ENCODE measurements at places on chromosomes 4 and X. TPM values are rescaled to one million over a fixed set of nuclear protein-coding genes. Genes with fewer than 3 reads are reported as not detected.
A peak's percentile ranks its signal among the peaks of the same experiment; 100 is the strongest.

DNA sequence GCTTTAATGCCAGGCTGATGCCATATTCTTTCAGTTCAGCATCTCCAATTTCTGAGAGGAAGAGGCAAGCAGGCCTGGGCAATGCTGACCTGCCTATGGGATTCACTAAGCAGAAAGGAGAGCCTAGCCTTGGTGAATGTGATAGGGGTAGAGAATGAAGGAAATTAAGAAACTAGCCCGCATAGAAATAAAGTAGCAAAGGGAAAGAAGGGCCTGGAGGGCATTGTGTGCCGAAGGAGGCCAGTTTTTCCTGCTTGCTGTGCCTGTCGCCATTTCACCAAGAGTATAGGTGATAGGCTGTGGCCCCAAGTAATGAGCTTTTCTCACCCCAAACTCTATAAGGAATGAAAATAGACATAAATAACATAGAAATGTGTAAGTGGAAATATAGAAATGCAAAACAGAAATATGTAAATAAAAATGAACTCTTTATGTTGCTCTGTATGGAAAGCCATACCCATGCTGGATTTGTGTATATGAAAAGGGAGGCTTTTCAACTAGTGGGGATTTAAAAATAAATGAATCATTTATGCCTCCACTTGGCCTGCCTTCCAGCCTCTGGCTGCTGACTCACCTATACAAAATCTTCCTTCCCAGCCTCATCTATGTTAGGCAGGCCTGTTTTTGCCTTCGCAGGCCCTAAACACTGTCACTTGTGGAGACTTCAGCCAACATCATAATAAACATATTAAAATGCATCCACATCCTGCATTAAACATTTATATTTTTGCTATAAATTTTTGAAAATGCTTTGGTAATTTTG, 5.1 kb upstream of the OCRL start:
- H3K4me3 ChIP-seq = no peak overlapping the region
- H3K36me3 ChIP-seq = no peaks in the 10 kb centered on the region
- H3K27ac ChIP-seq = no peak overlapping the region
- no peak for DNase-seq
- H3K27me3 ChIP-seq = no peaks in the 10 kb centered on the region

DNA sequence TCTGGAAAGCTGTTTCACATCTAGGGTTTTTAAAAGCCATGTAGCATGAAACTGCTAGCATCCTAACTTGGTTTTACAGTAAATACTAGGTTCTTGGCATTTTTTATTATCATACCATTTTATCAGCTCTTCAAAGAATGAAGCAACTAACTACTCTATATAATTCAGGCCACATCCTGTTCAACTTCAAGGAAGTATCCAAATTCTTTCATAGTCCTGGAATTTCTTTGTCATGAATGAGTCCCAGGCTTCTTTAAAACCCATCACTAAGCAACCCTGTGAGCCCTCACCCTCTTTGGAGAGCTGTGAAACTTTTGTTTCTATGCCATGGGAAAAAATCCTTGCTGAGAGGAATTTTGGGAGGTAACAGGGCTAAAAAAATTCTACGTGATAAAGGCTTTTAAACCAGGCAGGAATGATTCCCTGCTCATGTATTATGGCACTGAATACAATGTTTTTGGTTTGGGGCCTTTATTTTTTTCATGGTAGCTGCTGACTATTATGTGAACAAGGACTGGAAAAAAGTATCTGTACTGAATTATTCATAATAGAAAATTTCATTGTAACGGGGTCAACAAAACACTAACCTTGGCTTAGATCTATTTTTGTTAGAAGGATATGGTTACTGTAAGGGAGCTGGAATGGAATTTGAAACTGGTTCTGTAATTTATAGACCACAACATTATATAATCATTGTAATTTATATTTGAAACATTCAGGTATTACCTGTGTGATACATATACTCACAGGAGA, 164.9 kb downstream of the DCTD start:
- H3K4me1 ChIP-seq = peaks cover 31% of the 10 kb centered on the region
- H3K27me3 ChIP-seq = no peaks in the 10 kb centered on the region
- H3K36me3 ChIP-seq = peaks cover 8% of the 10 kb centered on the region
- DNase-seq = no peak

Gene FGF2
- polyA plus RNA-seq = 1.7 TPM

DNA sequence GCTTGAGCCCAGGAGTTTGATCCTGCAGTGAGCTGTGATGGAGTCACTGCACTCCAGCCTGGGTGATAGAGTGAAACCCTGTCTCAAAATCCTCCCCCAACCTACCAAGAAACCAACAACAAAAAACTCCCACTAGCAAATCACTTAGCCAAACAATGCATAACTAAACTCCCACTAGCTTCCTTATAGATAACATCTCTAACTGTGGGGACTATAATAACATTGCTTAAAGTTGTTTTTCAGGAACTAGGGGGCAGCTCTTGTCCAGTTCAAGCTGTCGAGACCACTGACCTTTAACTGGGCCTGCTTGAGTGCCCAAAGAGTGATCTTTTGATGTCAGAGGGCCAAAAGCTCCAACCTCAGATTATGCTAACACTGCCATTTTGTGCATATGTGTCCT, 81.7 kb downstream of the FREM3 start:
- H3K4me1 ChIP-seq = no peaks in the 10 kb centered on the region
- no peak overlapping the region for H3K4me3 ChIP-seq
- H3K27me3 ChIP-seq = peaks cover 5% of the 10 kb centered on the region
- H3K36me3 ChIP-seq = no peaks in the 10 kb centered on the region
- no peak overlapping the region for H3K27ac ChIP-seq

GRCh38 chrX:95733426-95733825, 951.2 kb upstream of the DIAPH2 start:
- H3K27me3 ChIP-seq = no peaks in the 10 kb centered on the region
- H3K36me3 ChIP-seq = no peaks in the 10 kb centered on the region
- no peaks in the 10 kb centered on the region for H3K4me1 ChIP-seq
- no peak for DNase-seq

DNA sequence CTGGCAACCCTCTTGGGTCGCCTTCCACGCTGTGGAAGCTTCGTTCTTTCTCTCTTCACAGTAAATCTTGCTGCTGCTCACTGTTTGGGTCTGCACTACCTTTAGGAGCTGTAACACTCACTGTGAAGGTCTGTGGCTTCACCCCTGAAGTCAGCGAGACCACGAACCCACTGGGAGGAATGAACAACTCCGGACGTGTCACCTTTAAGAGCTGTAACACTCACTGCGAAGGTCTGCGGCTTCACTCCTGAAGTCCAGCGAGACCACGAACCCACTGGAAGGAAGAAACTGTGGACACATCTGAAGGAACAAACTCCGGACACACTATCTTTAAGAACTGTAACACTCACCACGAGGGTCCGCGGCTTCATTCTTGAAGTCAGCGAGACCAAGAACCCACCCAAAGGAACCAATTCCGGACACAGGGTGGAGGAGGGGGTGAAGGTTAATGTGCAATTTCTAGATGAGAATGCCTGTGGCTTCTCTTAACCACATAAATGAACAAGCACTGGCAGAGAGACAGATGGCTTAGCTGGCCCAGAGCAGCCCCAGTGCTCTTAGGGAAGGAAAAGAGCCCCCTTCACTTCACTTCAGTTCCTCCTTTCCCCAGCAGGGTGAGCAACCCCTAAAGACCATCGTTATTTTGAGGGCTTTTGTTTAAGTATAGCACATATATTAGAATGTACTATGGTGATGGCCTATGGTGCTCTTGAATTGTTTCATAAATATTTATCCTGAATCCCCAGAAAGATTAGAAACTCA, 73.0 kb downstream of the LUZP4 start:
- peaks cover 5% of the 10 kb centered on the region for H3K4me1 ChIP-seq
- H3K27ac ChIP-seq = no peak overlapping the region
- H3K4me3 ChIP-seq = no peak overlapping the region

- peaks cover 4% of the 10 kb centered on the region for H3K27me3 ChIP-seq
- H3K36me3 ChIP-seq = no peaks in the 10 kb centered on the region
- H3K27ac ChIP-seq = no peak overlapping the region
These were observed 51.0 kb downstream of the CYTL1 start for GRCh38 chr4:4968161-4968725.

GRCh38 chr4:723751-724530, 18.3 kb downstream of the PCGF3 start:
- H3K4me3 ChIP-seq = no peak overlapping the region
- H3K4me1 ChIP-seq = peaks cover 19% of the 10 kb centered on the region
- peaks cover 4% of the 10 kb centered on the region for H3K36me3 ChIP-seq
- no peak overlapping the region for H3K27ac ChIP-seq
- no peak for DNase-seq

- H3K4me3 ChIP-seq = no peak overlapping the region
- no peaks in the 10 kb centered on the region for H3K36me3 ChIP-seq
- no peaks in the 10 kb centered on the region for H3K27me3 ChIP-seq
- DNase-seq = no peak
These were observed 17.3 kb upstream of the TBC1D14 start for GRCh38 chr4:6892190-6892908.

GRCh38 chrX:42131856-42132255, 208.5 kb upstream of the CASK start:
- H3K27ac ChIP-seq = no peak overlapping the region

Gene ZNF711
- 2.9 TPM for polyA plus RNA-seq

GRCh38 chrX:68878977-68879645, 50.3 kb downstream of the EFNB1 start:
- peak; percentile 72 for DNase-seq
- no peaks in the 10 kb centered on the region for H3K27me3 ChIP-seq
- no peak overlapping the region for H3K4me3 ChIP-seq
- H3K27ac ChIP-seq = peak overlapping the region; percentile 58
- peaks cover 15% of the 10 kb centered on the region for H3K4me1 ChIP-seq

- H3K36me3 ChIP-seq = peaks cover 38% of the 10 kb centered on the region
- H3K4me1 ChIP-seq = no peaks in the 10 kb centered on the region
- H3K4me3 ChIP-seq = no peak overlapping the region
- H3K27me3 ChIP-seq = no peaks in the 10 kb centered on the region
- no peak for DNase-seq
- no peak overlapping the region for H3K27ac ChIP-seq
These were observed 25.8 kb upstream of the FAM193A start for GRCh38 chr4:2510351-2511259.

Gene RS1
- polyA plus RNA-seq = not detected

GRCh38 chr4:102439236-102439614, 61.9 kb upstream of the NFKB1 start:
- H3K27me3 ChIP-seq = no peaks in the 10 kb centered on the region
- H3K4me3 ChIP-seq = no peak overlapping the region
- H3K36me3 ChIP-seq = no peaks in the 10 kb centered on the region
- peak; percentile 69 for DNase-seq

Gene NBDY
- 53.7 TPM for polyA plus RNA-seq

Gene GNRHR
- 0.45 TPM for polyA plus RNA-seq

Gene HMX1
- polyA plus RNA-seq = not detected

DNA sequence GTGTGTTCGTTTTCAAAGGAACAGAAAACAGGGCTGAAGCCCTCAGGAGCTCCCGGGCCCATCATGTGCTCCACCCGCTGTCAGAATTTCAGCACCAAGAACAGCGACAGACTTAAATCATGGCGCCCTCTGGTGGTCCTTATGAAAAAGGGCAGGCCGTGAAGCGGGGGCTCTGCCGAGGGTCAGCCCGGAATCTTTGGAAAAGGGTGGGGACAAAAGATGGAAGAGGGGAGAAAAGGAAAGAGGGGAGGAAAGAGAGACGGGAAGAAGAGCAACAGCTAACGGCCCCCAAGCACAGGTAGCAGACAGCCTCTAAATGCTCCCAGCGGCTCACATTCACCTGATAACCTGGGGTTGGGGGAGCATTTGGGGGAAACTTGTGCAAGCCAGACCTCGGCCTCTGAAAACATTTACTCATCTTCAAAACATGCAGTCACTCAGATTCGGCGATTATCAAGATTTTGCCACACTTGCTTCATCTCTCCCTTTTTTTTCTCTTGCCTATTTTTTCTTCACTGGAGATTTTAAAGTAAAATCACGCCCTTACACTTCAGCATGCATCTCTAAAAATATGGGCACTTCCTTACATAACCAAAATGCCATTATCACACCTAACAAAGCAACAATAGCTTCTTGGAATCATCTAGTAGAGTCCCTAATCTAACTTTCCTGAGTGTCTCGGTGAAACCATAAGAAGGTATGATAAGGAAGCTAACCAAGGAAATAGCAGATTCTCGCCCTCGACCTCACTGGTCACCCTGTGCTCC, 28.1 kb upstream of the MAN2B2 start:
- no peaks in the 10 kb centered on the region for H3K4me1 ChIP-seq
- H3K27me3 ChIP-seq = no peaks in the 10 kb centered on the region
- no peaks in the 10 kb centered on the region for H3K36me3 ChIP-seq
- H3K4me3 ChIP-seq = no peak overlapping the region
- no peak overlapping the region for H3K27ac ChIP-seq

DNA sequence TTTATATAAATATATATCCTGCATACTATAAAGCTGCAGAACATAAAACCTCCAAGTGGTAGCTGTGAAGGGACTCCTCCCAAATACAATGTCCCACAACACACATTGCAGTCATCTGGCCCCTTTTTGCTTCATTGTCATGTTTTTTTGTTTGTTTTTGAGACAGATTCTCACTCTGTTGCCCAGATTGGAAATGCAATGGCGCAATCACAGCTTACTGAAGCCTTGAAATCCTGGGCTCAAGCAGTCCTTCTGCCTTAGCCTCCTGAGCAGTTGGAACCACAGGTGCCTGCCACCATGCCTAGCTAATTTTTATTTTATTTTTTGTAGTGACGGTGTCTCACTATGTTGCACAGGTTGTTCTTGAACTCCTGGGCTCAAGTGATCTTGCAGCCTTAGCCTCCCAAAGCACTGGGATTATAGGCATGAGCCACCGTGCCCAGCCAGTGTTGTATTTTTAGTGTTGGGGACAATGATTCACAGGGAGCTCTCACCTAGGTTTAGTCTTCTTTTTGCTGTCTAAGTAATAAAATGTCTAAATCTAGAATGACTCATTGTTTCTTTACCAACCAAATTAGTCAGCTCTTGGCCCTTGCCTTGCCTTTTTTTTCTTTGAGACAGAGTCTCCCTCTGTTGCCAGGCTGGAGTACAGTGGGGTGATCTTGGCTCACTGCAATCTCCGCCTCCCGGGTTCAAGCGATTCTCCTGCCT, 24.0 kb upstream of the XIAP start:
- no peaks in the 10 kb centered on the region for H3K36me3 ChIP-seq
- H3K27ac ChIP-seq = no peak overlapping the region
- peaks cover 4% of the 10 kb centered on the region for H3K4me1 ChIP-seq
- no peaks in the 10 kb centered on the region for H3K27me3 ChIP-seq

GRCh38 chrX:23127586-23127985, 127.8 kb downstream of the DDX53 start:
- no peak overlapping the region for H3K27ac ChIP-seq
- H3K36me3 ChIP-seq = no peaks in the 10 kb centered on the region
- no peak overlapping the region for H3K4me3 ChIP-seq
- no peaks in the 10 kb centered on the region for H3K27me3 ChIP-seq
- H3K4me1 ChIP-seq = no peaks in the 10 kb centered on the region

Gene PHEX
- 0.45 TPM for polyA plus RNA-seq

DNA sequence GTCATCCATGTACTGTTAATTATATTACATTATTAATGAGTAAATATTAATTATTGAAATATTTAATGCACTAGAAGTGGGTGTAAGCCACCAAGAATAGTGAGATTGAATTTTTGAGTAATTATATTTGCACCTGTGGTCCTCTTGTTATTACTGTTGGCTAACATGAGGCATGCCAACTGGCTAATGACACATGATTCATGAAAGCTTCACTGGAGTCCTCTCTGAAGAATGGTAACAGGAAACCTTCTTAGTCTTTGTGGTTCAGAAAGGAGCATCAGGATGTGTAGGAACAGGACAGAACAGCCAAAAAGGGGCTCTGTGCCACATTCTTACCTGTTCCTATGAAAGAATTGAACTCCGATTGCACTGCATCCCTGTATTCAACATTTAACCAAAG, 65.2 kb downstream of the SLC4A4 start:
- no peaks in the 10 kb centered on the region for H3K36me3 ChIP-seq
- no peak overlapping the region for H3K27ac ChIP-seq
- H3K27me3 ChIP-seq = no peaks in the 10 kb centered on the region
- no peak overlapping the region for H3K4me3 ChIP-seq
- no peaks in the 10 kb centered on the region for H3K4me1 ChIP-seq
- no peak for DNase-seq
